Right lung (tissue), 10 donors: ENCODE measurements at places on chromosomes 5 and 9. TPM values are rescaled to one million over a fixed set of nuclear protein-coding genes. Genes with fewer than 3 reads are reported as not detected.

The PLK2 gene
- 310 TPM for polyA plus RNA-seq

The TAS2R1 gene
- not detected for polyA plus RNA-seq

The PNPLA7 gene
- 4.7 TPM for polyA plus RNA-seq

The OBP2B gene
- not detected for polyA plus RNA-seq

The IL33 gene
- polyA plus RNA-seq, result 89.2 TPM

The HTR1A gene
- not detected for polyA plus RNA-seq

The BAAT gene
- polyA plus RNA-seq, result 1.2 TPM

The OTULINL gene
- 10.9 TPM for polyA plus RNA-seq

The GGTA1 gene
- polyA plus RNA-seq, result 6.8 TPM

The JAKMIP2 gene
- 11.4 TPM for polyA plus RNA-seq

The LCN9 gene
- polyA plus RNA-seq, result not detected

The DMRT1 gene
- not detected for polyA plus RNA-seq

The OR2V2 gene
- 0.05 TPM for polyA plus RNA-seq

The KCNN2 gene
- polyA plus RNA-seq, result 1.8 TPM

The OR1L8 gene
- 0.12 TPM for polyA plus RNA-seq

The BRINP1 gene
- polyA plus RNA-seq, result 0.08 TPM

The RRAGA gene
- polyA plus RNA-seq, result 102 TPM

The TMEM215 gene
- polyA plus RNA-seq, result not detected

The SH3RF2 gene
- polyA plus RNA-seq, result 0.27 TPM

The CENPK gene
- polyA plus RNA-seq, result 64.2 TPM

The PFN3 gene
- polyA plus RNA-seq, result not detected

The CD14 gene
- 16.8 TPM for polyA plus RNA-seq

The FYB1 gene
- 3.9 TPM for polyA plus RNA-seq

The PTAR1 gene
- 79.7 TPM for polyA plus RNA-seq

The PIP5K1B gene
- 4.1 TPM for polyA plus RNA-seq

The TMEM38B gene
- polyA plus RNA-seq, result 13.9 TPM

The CNTNAP3 gene
- polyA plus RNA-seq, result 2.9 TPM

The PSIP1 gene
- 175 TPM for polyA plus RNA-seq

The PLEKHG4B gene
- 15.4 TPM for polyA plus RNA-seq

The TRIM36 gene
- 1.6 TPM for polyA plus RNA-seq

The PCDHGB6 gene
- 8.2 TPM for polyA plus RNA-seq

The OR1B1 gene
- not detected for polyA plus RNA-seq

The TLX3 gene
- polyA plus RNA-seq, result not detected

The COL15A1 gene
- 8.1 TPM for polyA plus RNA-seq

The PCDHGA8 gene
- polyA plus RNA-seq, result 1.1 TPM

The STKLD1 gene
- polyA plus RNA-seq, result 3.8 TPM

The TMEM174 gene
- polyA plus RNA-seq, result not detected

The MEIKIN gene
- not detected for polyA plus RNA-seq

The ENC1 gene
- polyA plus RNA-seq, result 210 TPM

The C7 gene
- polyA plus RNA-seq, result 507 TPM

The NSMF gene
- polyA plus RNA-seq, result 46.8 TPM
